Activated CD4-positive, alpha-beta T cell treated with anti-CD3 and anti-CD28 coated beads, Interleukin-2, amount 50 U/mL, for 4 hours (primary cell): ENCODE measurements at places on chromosomes 16 and 17.

DNA sequence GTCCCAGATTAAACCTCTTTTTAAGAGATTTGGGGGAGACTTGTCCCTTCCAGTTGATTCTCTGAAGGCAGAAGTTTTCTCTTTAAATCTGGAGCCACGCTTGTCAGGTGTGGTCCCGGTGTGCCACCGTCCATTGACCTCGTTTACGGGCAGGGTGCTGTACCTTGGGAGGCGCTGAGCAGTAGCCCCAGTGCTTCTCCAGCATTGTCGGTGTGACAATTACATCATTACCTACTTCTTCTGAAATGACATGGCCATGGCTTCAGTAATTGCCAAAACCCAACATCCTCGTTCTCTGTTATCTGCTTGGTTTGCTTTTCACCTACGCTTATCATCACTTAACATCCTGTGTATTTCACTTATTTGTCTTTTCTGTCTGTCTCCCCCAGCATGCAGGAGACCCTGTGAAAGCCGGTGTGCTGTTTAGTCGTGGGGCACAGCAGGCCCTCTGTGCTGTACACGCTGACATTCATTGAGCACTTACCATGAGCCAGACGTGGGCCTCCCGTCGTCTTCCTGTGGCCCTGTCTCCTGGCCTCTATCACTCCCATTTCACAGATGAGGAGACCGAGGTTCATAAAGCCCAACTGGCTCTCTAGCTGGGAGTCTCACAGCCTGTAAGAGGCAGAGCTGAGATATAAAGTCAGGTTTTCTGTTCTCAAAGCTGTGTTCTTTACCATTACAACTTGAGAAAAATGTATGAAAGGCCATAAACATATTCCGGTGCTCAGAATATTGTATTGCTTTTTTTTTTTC is 143.9 kb downstream of the CMIP start:
- DNase-seq, result no peak

DNA sequence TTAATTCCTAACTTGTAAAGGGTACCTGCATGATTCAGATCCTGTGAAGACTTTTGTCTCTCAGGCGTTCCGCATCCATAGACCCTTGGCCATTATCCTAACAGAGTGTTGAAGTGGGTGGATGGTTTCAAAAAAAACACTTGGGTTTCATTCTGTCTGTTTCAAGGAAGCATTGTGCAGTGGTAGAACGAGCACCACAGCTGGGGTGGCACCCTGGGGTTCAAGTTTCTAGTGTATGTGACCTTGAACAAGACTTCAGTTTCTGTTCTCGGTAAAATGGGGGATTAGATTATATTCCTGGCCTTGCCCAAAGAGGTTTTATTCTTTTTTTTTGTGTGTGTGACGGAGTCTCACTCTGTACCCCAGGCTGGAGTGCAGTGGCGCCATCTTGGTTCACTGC is 74.3 kb downstream of the MSI2 start:
- no peak for DNase-seq

DNA sequence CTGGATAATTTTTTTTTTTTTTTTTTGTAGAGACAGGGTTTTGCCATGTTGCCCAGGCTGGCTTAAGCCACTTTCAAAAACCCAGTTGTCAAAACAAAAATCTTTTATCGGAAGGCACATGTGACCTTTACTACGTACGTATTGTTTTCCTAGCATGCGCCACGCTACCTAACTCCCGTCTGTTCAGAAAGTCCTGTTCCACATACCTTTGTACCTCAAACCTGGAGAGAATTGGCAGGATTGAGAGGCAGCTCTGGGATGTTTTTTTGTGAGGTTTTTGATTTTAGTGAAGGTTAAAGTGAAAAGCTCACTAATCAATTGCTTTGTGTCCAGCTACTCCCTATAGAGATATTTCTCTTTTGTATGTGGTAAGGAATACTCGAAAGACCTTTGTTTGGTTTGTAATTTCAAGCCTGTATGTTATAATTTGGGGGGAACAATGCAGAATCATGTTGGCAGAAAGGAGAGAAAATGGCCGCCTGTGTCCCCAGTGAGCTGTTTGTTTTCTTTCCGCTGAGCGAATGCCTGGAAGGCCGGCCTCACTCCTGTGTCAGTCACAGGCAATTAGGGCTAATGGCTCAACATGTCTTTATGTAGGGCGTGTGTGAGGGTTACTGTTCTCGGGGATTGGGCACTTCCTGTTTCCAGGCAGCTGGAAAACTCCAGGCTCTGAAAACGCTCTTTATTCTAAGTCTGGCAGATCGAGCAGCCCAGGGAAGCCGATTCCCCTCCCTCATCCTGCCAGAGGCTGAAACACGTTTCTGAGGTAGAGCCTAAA is 60.8 kb upstream of the CLEC18A start:
- DNase-seq, result no peak

DNA sequence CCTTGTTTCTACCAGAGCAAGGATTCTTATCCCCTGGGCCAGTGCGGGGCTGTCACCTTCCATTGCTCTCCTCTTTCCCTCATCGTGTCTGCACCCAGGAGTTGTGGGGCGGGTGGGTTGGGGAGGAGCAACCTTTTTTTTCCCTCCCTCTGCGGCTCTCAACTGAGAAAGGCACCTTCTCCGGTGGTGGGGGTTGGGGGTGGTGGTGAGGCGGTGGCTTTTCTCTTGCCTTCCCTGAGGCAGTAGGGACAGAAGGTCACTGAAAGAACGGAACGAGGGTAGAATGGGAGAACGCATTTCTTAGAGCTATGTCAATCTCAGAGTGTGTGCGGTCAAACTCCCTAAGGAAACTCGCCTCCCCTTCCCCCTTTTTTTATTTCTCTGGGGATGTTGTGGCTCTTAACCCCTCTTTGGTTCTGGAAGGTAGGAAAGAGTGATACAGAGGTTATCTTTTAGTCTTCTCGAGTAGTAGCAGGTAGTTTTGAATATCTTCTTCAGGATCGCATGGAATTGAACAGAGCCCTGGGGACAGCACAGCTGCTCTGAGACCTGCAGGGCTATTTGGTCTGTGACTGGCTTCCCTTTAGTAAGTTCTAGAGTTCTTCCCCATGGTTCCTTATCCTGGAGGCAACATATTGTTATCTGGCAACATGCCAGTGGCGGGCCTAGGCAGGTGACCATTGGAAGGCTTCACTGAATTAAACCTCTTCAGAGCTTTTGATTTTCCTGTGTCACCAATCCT is 994 bp downstream of the CLTC start:
- peak; percentile 47 for DNase-seq

GRCh38 chr17:77512062-77512946 is 371.5 kb downstream of the SEC14L1 start:
- no peak for DNase-seq

DNA sequence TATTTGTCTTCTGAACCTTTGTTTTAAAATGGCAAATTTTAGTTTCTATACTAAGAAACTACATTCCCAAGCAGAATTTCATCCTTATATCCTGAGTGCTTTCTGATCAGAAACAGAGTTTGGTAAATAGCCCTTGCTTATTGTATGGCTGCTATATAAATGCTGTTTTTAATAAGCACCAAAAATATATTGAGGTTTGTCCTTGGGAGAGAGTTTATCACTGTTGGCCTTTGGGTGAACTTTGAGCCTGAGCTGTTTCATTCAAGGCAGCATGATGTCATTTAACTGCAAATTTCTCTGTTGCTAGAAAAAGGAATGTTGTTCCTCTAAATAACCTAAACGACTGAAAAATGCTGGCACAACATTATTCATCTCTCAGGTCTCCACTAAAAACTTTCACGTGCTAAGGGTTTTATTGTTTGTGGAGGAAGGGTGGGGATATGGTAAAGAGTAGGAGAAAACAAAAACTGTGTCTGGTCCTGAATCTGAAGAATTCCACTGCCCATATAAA is 334.3 kb upstream of the TBX2 start:
- DNase-seq, result no peak

- no peak for DNase-seq
These were observed 22.5 kb upstream of the ICAM2 start for GRCh38 chr17:64042700-64043485.

- no peak for DNase-seq
These were observed 219.7 kb upstream of the SDK2 start for GRCh38 chr17:73863761-73864535.

GRCh38 chr17:19551591-19552148 is 18.0 kb downstream of the SLC47A1 start:
- no peak for DNase-seq

GRCh38 chr16:54923055-54923473 is 7.6 kb upstream of the IRX5 start:
- no peak for DNase-seq

- DNase-seq, result no peak
These were observed 13.3 kb upstream of the KPNB1 start for GRCh38 chr17:47636273-47637030.

- no peak for DNase-seq
These were observed 24.8 kb upstream of the PIK3R6 start for GRCh38 chr17:8892338-8892690.

DNA sequence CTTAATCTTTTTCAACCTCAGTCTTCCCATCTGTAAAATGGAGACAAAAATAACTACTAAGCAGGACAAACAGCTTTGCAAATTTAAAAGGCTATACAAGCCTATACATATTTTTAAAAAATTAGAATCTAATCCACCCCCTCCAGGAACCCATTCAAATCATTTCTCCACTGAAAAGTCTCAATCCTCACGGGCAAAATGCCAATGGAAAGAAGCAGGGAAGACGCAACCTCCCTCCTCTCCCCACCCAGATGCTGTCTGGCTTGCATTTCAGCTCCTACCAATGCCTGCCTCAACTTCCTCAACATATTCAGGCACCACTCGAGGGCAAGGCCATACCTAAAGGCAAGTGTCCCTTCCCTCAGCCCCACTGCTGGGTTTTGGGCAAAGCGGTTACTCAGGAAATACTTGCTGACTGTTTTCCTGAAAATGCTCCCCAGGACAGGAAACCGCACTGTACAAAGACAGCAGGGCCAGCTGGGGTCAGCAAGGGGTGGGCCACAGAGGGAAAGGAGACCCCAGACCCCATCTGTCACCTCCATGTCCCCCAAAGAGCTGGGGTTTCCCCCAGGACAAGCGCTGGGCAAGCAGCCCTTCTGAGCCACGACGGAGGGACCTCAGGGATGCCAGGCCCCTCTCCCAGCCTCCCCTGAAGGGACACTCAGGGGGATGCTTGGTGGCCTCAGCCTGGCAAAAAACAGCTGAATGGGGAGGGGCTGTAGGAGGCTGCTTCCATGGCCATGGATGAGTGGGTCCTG is 47.7 kb upstream of the DOC2B start:
- no peak for DNase-seq

GRCh38 chr16:60608971-60609370 is 1427.3 kb downstream of the CDH8 start:
- DNase-seq, result no peak

DNA sequence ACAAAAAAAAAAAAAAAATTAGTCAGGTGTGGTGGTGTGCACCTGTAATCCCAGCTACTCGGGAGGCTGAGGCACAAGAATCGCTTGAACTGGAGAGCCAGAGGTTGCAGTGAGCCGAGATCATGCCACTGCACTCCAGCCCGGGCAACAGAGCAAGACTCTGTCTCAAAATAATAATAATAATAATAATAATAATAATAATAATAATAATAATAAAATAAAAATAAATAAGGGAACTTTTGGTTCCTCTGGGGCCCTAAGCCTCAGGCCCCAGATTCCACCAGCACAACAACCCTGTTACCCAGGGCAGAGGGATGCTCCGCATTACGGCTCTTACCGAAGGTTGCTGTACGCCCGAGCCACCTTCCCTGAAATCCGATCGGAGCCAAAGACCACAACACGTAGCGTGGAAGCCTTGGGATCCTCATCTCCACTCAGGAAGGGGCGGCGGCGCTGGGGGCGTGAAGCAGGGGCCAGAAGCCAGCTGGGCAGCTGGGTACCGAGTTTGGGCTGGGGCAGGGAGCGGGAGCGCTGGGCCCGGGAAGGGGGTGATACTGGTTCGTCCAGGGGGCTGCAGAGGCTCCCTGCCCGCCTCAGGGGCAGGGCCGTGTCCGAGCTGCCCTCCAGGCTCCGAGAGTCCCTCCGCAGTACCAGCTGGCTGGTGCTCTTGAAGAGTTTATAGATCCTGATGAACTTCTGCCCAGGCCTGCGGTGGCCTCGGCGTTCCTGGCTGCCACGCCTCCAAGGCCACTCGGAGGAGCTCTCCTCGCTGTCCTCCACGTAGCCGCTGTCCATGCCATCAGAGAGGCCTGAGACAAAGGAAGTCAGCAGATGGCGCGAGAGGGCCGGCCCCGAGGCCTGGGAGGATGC is 20.6 kb upstream of the PIK3R6 start:
- no peak for DNase-seq

- DNase-seq, result no peak
These were observed 21.0 kb upstream of the ITGAX start for GRCh38 chr16:31333686-31334649.

- DNase-seq, result no peak
These were observed 29.7 kb upstream of the GAN start for GRCh38 chr16:81284995-81285600.

GRCh38 chr17:57918017-57918895 is 37.0 kb downstream of the CUEDC1 start:
- no peak for DNase-seq

DNA sequence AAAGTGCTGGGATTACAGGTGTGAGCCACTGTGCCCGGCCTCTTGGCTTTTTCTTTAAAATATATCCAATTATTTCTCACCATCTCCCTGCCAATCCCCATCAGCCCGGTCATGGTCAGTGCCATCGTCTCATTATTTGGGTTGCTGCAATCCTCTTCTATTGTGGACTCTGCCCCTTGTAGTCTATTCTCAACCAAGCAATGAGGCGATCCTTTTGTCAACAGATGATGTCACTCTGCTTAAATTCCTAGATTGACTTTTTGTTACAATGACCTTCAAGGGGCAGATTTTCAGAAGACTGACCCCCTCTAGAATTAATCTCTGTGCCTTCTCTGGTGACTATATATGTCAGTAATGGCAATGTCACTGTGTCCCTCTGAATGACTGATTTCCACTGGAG is 384.7 kb downstream of the UTP18 start:
- no peak for DNase-seq

DNA sequence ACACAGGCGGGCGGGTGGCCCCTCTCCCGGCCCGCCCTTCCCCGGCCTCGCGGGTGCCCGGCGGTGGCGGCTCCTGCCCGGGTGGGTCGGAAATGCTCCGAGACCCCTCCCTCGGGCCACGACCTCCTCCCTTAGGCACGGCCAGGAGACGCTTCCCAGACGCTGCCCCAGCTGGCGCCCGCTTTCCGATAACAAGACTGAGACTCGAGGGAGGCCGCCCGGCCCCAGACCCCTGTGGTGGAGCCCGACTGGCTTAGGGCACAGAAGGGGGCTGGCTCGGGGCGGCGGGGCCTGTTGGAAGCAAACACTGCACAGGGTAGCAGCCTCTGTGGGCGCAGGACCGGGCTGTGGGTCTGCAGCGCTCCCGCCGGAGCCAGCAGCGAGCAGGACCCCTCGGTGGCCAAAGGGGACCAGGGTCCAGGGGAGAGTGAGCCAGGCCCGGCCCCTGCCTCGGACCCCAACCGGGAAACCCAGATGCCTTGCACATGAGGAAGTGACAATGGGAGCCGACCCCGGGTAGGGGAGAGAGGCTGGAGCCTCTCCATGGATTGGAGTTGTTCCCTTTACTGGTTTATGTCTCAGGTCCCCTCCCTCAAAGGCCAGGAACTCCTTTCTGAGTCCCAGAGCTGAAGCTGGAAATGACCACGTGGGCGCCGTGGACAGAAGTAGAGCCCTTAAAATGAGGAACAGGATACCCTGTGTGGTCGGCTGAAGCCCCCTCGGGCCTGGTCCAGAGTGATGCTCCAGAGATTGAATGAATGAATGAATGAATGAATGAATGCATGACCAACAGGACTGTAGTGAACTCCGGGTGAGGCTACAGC is 19.8 kb upstream of the ADCY7 start:
- no peak for DNase-seq

- no peak for DNase-seq
These were observed 26.7 kb upstream of the TEX2 start for GRCh38 chr17:64289741-64290141.
